NCI-H2081 (cell line): ENCODE measurements at places on chromosomes 5 and 9.

DNA sequence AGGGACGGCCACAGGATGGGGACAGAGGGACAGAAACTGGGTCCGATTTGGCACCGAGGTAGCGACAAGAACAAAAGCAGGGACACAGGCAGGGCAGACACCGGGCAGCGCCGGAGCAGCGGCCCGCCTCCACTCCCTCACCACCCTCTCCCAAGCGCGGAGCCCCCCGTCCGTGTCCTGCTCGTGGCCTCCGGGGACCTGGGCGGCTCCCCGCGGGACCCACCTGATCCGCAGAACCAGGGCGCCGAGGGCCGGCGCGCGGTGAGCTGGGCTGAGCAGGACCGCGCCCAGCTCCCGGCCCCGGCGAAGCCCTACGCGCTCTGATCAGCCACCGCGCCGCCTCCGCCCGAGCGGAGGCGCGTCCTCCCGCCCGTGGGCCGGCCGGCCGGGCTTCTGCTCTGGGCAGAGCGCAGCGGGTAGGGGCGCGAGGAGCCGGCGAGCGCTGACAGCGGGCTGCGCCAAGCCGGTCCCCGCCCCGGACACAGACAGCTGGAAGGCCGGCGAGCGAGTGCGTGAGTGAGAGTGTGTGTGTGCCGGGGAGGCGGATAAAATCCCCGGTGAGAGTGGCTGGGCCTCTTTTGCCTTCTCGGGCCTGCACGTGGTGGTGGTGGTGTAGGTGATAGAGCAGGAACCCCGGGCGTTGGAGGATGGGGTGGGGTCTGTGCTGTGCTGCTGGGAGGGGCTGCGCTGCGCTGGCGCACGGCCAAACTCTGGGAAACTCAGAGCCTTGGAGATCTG, at the start of gene GGTA1:
Gene GGTA1 (minus strand): TSS at position 418 of the 738 bp plus-strand sequence. CDS start 31,922 bp downstream, outside the sequence.
- peak; percentile 46 for DNase-seq

GRCh38 chr9:81103597-81104471, 585.5 kb downstream of the TLE1 start:
- DNase-seq, result no peak

DNA sequence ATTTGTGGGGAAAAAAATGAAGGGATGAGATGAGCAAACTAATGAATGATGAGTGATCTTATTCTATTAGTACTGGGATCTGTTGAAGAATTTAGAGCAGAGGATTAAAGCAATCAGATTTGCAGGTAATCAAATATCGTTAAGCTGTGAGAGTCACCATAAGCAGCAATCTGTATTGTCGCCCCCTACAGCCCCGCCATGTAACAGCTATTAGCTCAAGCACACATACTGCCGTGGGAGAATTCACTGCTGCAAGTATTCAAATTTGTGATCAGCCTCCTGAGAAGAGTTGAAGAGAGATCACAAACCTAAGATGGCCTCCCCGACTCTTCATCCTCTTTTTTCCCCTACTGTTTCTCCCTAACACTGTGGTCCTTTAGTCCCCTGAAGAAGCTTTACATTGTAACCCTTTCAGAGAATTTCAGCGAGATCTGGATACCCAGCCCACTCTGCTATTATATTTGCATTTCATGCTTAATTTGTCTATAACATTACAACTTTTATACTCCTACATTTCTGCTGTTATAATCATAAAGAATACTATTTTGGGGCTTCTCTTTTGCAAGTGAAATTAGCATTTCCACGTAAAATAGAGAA, 28.5 kb upstream of the PHF24 start:
- peak; percentile 19 for DNase-seq

- DNase-seq, result no peak
Observed at GRCh38 chr5:116032094-116032517, at the start of gene ARL14EPL. Gene ARL14EPL (plus strand): TSS chr5:116032472. CDS start chr5:116051466, 18,994 bp downstream.

DNA sequence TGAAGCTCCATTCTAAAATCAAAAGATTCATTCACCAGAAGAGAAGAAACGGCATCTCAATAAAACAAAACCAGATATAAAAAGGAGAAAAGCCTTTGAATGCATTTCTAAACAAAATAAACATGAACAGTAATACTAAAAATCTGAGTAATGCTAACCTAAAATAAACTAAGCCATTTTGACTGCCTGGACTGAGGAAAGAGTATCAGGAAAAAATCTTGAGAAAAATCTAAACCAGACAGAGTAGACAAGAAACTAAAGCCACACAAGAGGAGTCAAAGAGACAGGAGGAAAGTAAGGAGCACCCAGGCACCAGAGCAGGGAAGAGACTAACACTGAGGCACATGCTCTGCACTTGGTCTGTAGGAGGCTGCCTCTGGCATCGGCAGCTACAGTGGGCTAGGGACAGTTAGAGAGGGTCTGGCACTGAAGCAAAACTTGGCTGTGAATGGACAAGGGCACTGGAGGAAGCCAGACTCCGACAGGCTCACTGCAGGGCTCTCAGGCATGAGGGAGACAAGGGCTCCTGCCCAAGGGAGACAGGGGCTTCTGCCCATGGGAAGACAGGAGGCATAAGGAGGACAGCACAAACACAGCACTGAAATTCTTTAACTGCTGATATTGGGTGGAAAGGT, 50.2 kb downstream of the DROSHA start:
- no peak for DNase-seq

DNA sequence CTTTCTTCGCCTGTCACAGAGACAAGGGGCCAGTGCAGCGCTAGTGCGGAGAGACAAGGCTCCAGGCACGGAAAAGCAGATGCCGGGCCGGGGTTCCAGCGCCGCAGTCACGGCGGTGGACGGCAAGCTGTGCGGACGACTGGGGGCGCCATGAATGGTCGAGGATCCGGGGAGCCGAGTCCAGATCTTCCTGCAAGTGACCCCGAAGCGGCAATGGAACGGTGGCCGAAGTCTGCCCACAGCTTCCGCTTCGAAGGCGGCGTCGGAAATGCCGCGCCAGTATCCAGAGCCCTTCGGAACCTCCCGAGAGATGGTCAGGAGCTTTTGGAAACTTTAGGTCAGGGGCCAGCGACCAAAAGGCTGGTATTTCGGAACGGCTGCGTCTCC, 601 bp upstream of the FAF2 start:
- no peak for DNase-seq

DNA sequence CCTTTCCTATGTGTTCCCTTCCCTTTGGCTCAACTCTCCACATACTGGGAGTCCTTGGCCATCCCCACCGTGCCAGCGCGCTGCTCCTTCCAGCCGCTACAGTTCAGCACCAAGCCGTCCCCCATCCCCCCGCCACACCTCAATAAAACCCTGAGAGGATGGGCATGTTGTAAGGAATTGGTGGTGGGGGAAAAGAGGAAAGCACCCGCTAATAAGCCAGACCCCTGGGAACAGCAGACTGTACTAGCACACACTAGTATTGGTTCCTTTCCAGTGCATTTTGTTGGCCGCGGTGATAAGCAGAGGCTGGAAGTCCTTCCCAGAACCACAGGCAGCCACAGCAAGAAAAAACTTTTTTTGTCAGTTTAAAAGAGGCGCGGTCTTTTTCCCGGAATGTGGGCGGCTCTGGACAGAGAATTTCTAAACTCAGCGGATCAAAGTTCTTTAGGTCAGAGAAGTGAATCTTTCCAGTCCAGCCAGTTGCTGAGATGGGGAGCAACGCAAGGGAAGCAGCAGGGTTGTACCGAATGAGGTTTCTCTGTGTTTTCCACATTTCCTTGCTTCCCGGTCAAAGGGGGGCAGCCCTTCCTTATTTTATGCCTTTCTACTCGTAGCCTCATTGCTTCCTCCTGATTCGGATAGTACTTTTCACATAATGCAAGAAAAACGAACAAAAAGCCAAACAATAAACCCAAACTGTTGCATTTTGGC, 2.1 kb downstream of the CHSY3 start:
- no peak for DNase-seq

- no peak for DNase-seq
Observed at GRCh38 chr9:73871636-73872035, 625.5 kb upstream of the RORB start.

DNA sequence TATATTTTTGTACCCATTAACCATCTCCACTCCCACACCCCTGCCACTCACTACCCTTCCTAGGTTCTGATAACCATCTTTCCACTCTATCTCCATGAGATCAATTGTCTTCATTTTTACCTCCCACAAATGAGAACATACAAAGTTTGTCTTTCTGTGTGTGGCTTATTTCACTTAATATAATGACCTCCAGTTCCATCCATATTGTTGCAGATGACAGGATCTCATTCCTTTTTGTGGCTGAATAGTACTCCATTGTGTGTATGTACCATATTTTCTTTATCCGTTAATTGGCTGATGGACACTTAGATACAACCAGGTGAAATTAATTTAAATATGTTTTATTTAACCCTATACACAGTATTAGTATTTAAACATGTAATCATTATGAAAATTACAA, 552.9 kb downstream of the PDE4D start:
- no peak for DNase-seq

GRCh38 chr5:120297616-120298015, 166.5 kb upstream of the PRR16 start:
- no peak for DNase-seq

DNA sequence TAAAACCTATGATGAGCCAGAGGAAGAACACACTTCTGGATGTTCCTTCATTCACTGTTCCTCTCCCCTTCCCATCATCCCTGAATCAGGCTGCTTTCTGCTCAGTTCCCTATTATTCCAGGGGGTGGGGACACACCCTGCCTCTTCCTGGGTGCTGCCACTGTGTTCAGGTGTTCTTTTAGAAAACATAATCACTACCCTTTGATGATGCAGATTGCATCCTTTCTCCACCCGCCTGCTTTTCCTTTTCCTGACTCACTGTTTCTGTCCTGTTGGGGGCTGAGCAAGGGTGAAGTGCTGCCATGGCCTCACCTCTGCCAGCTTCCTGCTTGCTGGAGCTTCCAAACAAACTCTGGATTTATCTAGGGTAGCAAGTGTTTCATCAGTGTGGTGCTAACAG, 331.9 kb upstream of the GRIA1 start:
- peak; percentile 59 for DNase-seq

DNA sequence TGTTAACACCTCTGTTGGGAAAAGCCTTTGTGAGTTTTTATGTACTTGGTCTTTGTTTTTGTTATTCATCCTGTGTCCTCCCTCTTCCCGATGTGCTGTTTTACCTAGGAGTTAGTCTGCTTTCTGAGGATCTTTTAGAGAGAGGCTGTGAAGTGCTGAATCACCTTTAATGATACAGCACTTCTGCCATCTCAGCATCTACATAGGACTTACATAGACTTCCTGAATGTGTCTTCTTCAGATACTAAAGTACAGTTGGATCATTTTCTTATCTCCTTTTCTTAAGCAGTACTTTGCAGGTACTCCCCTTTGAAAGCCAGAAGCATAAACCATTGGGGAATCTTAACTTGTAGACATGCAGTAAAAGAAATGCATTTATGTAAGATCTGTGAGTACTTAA, 31.5 kb downstream of the OTULIN start:
- DNase-seq, result no peak

GRCh38 chr5:68055686-68056085, 159.9 kb upstream of the PIK3R1 start:
- DNase-seq, result no peak

- peak; percentile 44 for DNase-seq
Observed at GRCh38 chr9:124000784-124001457, 10.6 kb upstream of the LHX2 start.

GRCh38 chr5:9815051-9815450, 184.9 kb upstream of the TAS2R1 start:
- no peak for DNase-seq
